ENCODE measurements at places on chromosomes 6 and 20.

DNA sequence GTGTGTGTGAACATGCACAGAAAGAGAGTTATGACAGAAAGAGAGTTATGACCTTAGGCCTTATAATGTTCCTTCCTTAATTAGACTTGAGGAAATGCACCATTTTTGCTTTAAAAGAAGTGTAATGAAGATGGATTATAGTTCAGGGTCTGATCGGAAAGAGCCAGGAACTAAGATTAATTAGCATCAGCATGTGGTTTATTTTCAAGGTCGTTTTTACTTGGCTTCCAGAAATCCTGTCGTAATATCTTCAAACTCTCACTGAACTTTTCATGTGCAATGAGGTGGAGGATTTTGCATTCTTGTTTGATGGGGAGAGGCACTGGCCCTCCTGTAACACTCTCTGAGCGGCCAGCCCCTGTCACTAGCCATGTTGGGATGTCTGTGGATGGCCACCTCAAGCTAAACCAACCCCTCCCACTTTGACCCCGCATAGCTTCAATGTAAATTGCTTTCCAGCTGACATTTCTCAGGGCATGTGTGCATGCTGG, 116.8 kb downstream of the CDC5L start:
- DNase-seq = no peak

GRCh38 chr6:52155791-52156576, 30.2 kb upstream of the IL17A start:
- no peak for DNase-seq

DNA sequence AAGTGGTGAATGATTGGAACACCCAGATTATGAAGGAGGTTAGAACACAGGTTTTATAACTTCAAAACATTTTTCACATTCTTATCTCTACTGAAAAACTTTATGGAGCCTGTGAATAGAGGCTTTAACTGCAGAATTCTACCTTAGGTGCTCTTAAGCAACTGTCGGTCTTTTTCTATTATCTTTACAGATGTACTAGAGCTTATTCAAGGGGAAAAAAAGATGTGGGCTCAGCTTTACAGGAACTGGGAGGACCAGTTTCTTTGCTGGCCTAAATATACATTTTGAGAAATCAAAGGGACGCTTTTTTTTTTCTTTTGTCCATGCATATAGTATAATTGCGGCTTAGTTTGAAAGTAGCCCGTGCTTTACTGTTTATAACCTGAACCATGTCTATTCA, 58.9 kb downstream of the UST start:
- no peak for DNase-seq

DNA sequence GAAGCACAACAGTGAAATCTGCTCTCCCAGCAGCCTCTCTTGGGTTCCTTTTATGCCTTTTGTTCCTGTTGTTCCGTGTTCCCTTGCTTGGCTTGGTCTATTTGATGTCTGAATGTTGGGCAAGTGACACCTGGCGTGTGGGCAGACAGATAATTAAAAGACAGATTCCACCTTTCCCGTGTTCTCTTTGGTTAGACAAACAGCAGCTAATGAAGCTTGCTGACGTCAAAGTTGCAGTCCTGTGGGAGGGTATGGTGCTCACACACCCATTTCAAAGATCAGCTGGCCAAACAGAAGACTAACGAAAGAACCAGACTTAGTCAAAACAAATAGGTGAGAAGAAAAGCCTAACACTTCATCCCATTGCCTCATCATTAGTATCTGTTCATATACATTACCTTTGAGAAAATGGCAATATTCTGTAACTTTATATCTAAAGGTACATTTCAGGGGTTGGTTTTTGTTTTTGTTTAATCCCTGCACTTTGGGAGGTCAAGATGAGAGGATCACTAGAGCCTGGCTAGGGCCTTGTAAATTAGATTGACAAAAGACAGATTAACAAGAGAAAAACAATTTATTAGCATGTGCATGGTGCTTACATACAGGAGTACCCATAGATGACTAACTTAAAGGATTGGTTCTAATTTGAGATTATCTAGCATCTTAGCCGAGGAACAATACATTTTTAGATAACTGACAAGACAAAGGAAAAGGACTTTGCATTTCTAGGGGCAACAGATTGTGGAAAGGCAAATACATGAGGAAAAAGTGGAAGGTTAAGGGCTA, 48.9 kb upstream of the TNFRSF21 start:
- DNase-seq = no peak

DNA sequence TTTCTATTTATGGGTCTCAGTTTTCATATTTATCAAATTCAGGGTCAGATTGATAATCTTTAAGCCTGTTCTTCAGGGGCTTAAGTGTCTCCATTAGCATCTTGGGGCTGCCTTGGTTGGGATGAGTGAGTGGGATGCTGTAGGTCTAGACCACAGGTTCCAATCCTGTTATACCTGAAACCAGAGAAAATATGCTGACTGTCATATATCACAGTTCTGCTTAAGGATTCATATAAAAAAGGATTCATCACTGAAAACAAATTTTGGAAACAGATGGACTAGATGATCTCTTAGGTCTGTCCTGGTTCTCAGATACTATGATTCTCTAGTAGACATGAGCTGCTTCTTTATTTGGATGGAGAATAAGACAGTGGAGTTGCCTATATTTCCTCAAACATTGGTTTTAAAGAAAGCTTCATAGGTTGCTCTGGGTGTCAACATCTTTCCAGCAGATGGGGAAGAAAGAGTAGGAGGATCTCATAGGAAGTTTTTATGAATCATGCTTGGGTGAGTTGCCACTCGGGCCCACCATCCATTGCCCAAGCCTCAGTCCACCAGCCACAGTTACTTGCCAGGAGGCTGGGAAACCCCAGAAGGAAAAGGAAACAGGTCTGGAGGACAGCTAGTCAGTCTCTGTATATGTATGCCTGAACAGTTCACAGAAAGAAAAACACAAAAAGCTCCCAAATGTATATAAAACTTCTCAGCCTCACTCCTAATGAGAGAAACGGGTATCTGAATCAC, 42.9 kb upstream of the MAP7 start:
- DNase-seq = no peak

DNA sequence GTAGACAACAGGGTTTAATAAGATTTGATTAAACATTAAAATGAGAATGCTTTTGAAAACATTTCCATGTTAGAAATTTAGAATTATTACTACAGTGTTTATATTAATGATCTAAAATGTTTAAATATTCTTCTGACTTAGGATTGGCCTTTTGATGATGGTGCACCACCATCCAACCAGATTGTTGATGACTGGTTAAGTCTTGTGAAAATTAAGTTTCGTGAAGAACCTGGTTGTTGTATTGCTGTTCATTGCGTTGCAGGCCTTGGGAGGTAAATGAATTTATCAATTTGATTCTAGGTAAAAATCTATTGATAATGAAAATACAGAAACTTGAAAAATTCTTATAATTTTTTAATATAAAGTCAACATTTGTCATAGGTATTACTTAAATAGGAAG, 6.5 kb downstream of the LOC128125822 start:
- no peak for DNase-seq

All from NCI-H187 (cell line).